Activated CD8-positive, alpha-beta memory T cell treated with anti-CD3 and anti-CD28 coated beads for 1 hour (primary cell): ENCODE measurements at places on chromosomes 12 and 14.

- no peak for DNase-seq
These were observed 28.7 kb downstream of the TRAF3 start for GRCh38 chr14:102805941-102806340.

DNA sequence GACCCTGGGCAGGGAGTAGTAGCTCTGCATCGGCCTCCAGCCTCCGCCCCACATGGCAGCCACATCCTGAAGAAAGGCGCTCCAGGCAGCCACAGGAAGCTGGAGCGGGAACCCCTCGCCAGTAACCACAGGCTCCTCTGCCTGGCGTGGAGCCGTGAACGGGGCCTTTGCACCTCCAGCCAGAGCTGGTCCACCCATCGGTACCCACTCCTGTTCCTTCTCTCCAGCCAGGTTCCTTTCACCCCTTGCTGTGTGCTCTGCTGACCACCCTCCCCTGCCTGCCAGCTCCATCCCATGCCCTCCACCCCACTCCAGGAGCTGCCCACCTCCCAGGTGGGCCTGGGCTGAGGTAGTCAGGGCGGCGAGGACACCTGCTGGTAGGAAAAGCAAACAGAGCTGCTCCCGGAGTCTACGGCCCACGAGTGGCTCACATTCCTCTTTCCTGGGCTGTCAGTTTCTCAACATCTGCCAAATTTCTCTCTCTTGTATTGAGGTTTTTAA is 2.7 kb downstream of the TGFB3 start:
- no peak for DNase-seq

DNA sequence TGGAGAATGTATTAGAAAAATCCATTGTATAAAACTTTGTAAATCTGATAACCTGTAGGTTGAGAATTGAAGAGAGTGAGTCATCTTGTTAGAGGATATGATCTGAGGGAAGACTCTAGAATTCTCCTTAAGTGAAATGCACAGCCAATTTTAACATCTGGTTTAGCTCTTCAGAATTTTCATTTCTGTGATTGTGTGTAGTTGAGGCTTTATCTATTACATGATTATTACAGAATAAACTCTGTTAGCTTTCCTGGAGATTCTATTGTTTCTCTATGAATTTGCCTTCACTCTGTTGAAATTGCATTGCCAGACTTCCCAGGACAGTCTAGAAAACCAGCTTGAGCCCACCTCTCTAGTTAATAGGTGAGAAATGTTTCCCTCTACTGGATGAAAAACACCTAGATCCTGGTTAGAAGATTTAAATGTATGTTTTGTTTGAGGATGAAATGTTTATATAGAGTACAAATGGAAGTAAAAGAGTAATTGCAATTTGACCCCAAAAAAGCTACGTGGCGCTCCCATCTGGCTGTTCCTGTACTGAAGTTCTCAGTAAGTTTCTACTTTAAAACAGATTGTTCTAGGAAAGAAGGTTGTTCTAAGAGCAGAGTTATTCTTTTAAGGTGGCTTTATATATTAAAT is 2.9 kb downstream of the NUDT4 start:
- no peak for DNase-seq

- no peak for DNase-seq
These were observed 56.1 kb upstream of the YARS2 start for GRCh38 chr12:32811686-32812392.

- no peak for DNase-seq
These were observed 78.0 kb upstream of the DICER1 start for GRCh38 chr14:95235351-95235750.

DNA sequence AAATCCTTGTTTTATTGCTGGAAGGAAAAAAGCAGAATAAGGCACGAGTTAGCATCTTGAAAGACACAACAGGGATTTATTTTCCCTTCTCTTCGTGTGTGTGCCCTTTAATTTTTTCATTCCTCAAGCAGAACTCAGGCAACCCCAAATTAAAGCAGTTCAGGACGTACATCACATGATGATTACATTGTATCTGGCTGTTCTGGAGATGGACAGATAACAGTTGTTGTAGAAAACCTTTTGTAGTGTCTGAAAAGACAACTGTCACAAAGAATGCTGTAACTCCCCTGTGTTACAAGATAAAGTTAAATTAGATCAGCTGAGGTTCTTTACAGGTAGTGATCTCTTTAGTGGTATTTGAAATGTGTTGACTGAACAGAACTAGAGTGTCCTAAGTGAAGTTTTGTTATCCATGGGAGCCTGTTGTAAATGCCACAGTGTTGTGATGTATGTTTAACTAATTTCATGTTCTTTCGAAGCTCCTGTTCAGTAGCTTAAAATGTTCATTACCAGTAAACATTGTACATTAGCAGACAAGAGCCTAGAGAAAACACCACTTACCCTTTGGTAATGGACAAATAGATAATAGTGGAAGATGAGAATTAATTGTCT is 58.5 kb downstream of the TMTC2 start:
- no peak for DNase-seq

DNA sequence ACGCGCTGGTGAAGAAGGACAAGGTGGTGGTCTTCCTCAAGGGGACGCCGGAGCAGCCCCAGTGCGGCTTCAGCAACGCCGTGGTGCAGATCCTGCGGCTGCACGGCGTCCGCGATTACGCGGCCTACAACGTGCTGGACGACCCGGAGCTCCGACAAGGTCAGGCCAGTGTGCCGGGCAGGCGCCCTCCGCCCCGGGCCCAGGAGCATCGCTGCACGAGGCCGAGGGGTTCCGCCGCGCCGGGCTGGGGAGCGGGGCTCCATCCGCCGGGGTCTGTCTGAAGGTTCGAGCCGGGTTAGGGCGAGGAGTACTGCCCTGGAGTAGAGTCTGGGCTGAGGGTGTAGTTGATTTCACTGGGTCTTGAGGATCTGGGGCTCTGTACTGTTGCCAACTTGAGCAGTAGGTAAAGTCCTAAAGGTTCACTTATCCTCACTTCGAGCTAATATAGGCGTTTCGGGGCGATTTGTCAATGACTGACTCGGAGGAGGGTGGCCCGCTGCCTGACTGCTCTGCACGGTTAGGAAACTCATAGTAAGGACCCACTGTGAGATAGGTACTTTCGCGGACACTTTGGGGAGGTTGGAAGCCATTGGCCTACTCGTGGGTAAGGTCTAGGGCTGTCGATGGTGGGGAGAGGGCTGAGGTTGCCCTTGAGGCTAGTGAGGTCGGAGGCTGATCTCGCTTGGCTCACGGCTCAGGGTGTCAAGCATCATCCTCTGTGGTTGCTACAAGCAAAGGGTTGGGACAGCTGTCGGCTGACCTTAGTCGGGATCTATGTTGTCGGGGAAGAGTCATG is 574 bp downstream of the GLRX5 start:
- no peak for DNase-seq

DNA sequence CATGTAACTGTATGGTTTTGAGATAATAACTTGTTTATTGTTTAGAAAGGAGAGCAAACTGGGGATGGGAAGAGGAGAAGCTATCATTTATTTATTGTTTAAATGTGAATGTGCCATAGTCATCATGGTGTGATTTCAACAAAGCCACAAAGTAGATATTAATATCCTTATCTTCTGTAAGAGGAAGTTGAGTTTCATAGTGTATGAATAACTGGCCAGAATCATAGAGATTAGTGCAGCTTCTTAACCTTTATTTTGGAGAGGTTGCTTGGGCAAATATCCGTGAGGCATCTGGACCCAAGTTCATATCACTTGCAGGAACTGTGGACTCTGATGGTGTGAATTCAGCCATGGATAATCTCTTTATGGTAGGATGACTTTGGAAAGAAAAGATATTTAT is 26.8 kb upstream of the LYZ start:
- DNase-seq = no peak

- no peak for DNase-seq
These were observed 20.2 kb upstream of the PPP1R13B start for GRCh38 chr14:103867523-103867953.

DNA sequence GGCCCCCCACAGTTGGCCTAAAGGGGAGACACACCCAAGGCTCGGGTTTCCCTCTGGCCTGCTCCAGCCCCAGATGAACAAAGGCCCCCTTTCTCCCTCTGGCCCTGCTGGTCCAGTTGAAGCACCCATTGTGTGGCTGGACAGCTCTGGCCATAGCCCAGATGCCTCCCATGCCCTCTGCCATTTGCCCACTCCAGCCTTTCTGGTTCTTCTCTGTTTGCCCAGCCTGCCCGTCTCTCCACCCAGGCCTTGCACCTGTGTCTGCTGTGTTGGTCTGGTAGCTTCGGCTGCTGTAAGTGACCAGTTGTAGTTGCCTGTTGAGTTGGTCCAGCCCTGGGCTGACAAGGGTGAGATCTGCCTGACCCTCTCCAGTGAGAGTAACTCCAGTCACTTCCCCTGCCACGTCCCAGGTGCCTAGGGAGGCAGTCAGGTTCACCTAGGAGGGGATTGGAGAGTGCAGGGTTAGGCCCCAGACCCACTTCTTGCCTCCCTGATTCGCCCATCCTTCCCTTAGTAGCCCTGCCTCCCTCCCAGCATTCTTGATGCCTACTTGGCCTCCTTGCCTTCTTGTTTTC is 3.0 kb downstream of the B4GALNT1 start:
- no peak for DNase-seq

DNA sequence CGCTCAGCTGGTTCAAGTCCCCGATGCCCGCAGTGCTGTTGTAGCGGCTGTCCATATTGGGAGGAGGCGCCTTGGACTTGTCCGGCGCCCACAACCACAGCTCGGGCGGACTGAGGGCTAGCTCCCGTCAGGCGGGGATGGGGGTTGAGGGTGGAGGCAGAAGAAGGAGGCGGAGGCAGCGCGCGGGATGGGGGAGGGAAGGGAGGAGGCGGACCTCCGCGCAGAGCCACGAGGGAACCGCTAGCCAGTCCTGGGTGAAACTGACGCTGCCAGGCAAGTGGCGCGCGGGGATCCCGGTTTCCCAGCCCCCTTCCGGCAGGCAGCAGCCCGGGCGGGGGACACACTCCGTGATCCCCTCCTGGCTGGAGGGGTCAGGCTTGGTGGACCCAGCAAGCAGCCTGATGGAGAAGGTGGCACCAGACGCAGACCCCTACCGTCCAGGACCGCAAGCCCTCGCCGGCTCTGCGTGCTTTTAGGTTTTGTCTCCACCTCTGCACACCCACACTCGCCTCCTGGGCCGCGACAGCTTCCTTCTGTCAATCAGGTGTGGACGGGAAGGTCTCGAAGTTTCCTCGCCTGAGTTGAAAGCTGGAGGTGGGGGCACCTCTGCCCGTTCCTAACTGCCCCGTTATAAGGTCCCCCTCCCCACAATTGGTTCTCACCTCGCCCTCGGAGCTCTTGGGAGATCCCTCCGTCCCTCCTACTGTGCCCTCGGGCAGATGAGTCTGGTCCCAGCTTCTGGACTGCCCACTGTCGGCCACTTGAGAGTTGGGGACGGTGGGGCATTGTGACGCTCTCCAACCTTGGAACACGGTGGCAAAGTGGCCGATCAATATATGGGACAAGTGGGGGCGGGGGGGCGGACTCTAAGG is at the start of gene CPNE8:
TSS of gene CPNE8 (minus strand) at position 112 of the 872 bp plus-strand sequence. CDS start at position 55, 57 bp downstream.
- peak; percentile 2 for DNase-seq

DNA sequence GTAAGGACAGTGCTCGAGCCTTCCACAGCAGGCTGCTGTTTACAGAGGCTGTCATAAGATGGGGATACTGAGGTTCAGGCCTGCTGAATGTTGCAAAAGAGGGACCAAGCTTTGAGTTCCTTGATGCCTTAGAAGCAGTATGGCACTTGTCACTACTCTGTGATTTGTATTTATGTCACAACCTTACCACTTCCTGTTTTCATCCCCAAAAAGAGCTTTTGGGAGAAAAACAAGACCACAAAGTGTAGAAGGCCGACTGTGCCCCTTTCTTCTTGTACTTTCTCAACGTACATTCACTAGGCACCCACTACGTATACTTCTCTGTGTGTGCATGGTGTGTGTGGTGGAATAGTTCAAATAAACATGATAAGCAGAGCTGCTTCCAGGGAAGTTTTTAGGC is 90.1 kb downstream of the DRAM1 start:
- DNase-seq = no peak

DNA sequence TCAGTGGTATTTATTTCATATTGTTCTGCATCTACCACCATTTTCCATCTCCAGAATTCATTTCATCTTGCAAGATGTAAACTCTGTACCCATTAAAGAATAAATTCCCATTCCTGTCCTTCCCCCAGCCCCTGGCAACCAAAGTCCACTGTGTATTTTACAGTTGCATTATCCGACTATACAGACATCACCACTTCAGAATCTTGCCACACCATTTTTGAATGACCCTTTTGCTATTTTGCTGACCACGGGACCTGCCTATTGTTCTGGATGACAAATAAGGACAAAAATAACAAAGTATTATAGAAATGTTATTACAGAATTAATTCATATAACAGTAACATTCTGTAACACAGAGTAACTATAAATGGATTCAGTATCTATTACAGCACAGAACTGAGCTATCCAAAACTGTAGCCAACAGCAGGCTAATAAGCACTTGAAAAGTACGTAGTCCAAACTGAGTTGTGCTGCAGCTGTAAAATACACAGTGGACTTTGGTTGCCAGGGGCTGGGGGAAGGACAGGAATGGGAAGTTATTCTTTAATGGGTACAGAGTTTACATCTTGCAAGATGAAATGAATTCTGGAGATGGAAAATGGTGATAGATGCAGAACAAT is 61.3 kb downstream of the CDK17 start:
- DNase-seq = no peak

- DNase-seq = no peak
These were observed 149.4 kb upstream of the PLEKHG7 start for GRCh38 chr12:92553389-92553788.

- no peak for DNase-seq
These were observed 117.8 kb upstream of the COCH start for GRCh38 chr14:30756594-30756993.

DNA sequence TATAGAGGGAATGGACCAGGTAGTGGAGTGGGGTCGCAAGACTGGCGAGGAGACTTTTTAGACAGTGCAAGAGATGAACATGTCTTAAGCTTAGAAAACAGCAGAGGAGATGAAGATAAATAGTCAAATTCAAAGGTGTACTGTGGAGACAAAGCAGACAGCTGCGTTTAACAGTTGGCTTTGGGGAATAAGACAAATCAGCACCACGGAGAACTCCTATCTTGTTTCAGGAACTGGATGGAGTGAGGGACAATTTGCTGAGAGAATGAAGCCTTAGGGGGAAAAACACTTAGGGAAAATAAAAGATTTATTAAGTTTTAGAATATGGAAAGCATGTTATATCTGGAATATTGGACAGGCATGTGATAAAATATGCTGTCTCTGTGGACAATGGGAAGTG is 458.8 kb downstream of the GLT1D1 start:
- DNase-seq = no peak

DNA sequence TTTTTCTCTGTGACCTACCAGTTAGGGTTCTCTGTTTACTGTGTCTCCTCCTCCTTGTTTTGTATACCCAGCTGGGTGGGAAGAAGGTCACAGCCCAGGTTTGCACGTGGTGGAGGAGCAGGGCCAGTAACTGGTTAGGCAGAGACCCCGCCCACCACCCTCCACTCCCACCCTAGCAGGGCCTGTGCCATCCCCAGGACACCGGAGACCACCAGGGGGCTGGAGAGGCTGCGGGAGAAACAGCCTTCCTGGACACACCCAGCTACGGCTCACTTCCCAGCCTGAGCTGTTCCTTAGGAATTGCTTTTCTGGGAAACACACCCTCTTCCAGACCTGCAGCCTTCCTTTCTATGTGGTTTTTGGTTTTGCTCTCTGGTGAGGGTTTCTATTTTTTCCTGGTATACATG is 21.1 kb downstream of the BDKRB2 start:
- no peak for DNase-seq
